ENCODE measurements at places on chromosomes 4 and X.

DNA sequence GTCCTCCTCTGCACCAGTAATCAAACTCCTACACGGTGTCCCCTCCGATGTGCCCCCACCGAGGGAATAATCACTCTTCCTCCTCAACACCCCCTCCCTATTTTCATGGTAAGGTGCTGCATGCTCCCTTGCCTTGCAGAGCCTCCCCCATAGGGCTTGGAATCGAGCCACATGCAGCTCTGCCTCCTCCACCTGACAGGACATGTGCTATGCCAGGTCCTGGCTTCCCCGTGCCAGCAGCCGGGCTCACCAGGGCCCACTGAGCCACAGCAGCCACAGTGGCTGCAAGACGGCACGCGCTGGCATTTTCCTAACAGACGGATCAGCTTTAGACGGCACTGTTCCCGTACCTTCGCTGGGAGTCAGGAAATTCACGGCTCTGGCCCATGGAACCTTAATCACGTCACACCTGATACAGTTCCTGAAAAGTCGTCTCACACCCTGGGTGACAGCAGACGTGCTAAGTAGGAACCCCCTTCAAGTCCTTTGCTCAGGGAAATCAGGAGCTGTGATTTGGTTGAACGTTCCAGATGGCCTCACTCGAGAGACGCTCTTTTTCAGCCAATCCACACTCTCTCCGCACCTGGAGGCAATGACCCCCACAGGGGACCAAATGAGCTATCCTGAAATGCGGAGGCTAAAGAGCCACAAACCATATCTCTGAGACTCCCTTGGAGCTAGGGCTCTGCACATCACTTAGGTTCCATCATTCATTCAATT is 63.2 kb downstream of the JAKMIP1 start:
- DNase-seq: no peak

- no peak for DNase-seq
These were observed 2.0 kb upstream of the FATE1 start for GRCh38 chrX:151713849-151714248.

- no peak for DNase-seq
These were observed 339.8 kb downstream of the BCOR start for GRCh38 chrX:39757971-39758370.

GRCh38 chr4:48270523-48270897 is 872 bp upstream of the TEC start:
- no peak for DNase-seq

DNA sequence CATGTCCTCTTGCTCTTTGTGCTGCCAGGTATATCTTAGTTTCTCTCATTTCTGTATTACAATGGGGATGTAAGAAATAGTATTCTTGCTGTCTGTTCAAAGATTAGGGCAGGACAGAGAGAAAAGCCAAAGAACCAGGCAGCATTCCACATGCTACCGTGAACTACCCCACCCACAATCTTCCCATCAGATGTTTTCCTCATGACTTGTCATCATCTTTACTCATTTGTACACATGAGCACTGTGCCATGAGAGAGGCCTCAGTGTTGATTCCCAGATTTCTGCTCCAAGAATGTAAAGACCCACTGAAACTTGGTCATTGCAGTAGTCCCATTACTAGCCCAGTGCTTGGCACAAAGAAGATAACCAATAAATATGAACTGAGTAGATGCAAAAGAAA is 354.6 kb upstream of the RASGEF1B start:
- no peak for DNase-seq

DNA sequence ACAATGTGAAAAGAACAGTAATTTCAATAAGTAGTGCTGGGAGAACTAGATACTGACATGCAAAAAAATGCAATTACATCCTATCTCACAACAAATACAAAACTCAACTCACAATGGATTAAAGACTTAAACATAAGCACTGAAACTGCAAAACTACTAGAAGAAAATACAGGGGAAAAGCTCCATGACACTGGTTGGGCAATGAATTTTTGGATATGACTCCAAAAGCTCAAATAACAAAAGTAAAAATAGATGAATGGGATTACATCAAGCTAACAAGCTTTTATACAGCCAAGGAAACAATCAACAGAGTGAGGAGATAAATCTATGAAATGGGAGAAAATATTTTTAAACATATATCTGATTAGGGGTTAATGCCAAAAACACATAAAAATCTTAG is 53.1 kb downstream of the ANKRD17 start:
- DNase-seq: no peak
